ENCODE measurements at places on chromosomes 2 and 18.

GRCh38 chr18:76491473-76491775 is 3.6 kb downstream of the ZNF516 start:
- DNase-seq: peak; percentile 76

DNA sequence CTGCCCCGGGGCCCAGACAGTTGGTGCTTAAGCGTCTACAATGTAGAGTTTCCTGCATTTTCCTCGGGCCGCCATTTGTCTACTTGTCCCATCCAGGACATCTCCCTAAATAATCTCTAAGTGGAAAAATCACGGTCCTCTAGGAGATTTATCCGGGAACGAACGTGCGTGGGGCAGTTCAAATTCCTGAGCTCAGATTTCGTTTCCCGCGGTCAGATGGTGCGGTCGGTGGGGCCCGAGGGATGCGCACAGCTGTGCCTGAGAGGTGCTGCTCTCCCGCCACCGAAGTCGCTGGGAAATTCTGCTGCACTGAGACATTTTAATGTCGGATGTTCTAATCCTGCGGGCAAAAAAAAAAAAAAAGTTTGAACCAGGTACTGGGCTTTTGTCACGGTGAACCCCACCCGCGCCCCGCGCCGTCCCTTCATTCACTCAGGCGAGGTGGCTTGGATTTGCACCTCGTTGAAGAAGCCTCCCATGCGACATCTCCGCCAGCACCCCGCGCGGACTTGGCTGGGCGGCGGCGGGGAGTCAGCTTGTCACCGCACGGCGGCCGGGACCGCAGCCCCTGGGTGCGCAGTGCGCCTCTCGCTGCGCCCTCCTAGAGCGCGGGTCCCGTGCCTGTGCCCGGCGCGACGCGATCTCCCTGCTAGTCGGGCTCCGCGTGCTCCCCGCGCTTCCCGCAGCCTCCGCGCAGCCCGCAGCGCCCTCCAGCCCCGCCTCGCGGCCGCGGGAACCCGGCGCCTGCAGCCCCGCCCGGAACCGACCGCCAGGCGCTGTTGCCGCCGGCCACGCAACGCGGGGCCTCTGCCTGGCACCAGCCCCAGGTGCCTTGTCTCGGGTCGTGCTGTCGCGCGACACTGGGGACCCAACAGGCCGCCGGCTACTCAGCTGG is 191.9 kb upstream of the TCF4 start:
- DNase-seq: no peak

DNA sequence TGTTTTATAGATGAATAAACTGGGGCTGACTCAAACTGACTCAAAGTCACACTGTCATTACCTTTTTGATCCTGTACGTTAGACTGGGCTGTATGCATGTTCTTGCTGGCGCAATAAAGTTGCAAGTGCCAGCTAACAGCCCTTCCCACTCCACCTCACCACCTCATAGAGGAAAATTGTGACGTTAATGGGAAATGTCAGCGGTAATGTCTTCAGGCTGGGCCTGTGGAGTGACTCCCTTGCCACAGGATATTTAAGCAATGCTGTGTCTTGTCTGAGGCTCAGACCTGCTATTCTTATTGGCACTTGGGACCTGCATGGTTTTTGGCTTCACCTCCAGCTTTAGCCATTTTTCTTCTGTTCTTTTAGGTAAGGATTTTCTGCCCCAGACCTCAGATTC is 25.2 kb upstream of the CASP10 start:
- DNase-seq: no peak

- no peak for DNase-seq
Measured at GRCh38 chr2:242052421-242052820, 182.9 kb downstream of the RTP5 start.

GRCh38 chr2:51918113-51918512 is 886.2 kb upstream of the NRXN1 start:
- DNase-seq: no peak
